ENCODE measurements at places on chromosomes 2 and 18.

DNA sequence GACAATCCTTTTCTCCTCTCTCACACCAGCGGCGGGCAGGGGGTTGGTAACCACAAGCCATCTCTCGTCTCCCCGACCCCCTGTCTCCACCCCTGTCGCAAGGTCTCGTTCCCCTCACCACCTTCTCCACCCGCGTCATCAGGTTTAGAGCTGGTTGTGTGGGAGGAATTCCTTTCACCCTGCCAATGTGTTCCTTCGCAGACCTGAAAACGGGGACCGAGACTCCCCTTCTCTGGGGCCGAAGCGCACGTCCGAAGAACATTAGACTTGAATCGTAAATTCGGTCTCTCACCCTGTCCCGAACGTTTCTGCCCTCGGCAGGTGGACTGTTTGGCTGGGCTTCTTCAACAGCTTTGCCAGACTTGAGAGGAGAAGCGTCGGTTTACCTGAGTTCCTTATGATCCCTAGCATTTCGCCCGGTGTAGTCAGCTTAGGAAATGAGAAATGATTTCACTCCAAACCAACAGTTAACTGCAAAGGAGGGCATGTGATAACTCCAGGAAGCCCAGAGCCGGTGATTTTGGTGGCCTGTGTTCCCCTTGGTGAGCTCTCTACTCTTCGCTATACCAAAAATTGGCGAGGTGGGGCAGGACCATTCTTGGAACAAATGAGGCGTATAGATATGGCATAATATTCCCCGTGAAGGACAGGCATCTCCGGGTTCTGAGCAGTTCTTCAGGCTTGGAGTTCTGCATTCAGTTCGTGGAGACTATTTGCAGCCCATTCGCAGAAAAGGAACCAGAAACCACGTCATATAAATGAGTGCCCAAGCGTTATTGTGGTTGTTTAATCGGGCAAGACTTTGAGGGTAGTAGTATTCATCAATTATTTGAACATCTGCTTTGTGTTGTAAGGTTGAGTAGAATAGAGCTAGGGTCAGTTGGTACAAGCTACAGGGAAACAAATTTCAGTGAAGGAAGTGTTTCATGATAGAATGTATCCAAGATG, 694 bp downstream of the CFAP36 start:
- no peak for DNase-seq

- no peak for DNase-seq
Measured at GRCh38 chr2:105786231-105787230, 41.8 kb downstream of the NCK2 start.

DNA sequence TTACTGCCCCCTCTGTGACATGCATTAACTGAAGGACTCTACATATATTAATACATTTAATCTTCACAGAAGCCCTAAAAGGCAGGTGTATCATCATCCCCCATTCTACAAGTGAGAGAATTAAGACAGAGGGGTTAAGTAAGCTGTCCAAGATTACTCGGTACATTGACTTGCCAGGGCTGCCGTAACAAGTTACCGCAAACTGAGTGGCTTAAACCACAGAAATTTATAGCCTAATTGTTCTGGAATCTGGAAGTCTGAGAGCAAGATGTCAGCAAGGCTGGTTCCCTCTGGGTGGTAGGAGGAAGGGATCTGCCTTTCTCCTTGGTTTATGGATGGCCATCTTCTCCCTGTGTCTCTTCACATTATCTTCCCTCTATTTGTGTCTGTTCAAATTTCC, 605.5 kb downstream of the EPHA4 start:
- no peak for DNase-seq

GRCh38 chr2:111117598-111118480, 2.9 kb upstream of the BCL2L11 start:
- DNase-seq: no peak

DNA sequence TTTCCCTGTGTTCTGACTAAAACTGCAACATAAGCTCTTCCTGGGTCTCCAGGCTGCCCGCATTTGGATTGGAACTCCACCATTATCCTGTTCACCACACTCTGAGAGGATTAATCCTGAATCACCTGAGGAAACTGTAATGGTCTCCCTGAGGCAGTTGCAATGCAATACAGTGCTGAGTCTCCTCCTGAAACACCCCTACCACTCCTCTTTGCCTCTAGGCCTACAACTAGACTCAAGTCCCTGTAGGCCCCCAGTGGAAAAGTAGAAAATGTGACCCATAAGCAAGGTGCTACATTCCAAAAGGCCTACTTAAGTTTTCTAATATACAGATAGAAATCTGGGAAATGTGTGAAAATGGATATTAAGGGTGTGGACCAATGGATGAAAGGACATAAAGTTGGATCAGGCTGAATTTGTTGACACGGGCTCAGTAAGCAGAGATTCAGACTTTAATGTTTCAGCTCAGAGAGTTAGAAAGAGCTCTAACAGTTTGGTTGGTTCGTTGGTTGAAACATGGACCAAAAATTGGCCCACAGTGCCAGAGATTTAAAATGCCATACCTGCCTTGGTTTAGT, 222.3 kb upstream of the ZC3H15 start:
- no peak for DNase-seq

DNA sequence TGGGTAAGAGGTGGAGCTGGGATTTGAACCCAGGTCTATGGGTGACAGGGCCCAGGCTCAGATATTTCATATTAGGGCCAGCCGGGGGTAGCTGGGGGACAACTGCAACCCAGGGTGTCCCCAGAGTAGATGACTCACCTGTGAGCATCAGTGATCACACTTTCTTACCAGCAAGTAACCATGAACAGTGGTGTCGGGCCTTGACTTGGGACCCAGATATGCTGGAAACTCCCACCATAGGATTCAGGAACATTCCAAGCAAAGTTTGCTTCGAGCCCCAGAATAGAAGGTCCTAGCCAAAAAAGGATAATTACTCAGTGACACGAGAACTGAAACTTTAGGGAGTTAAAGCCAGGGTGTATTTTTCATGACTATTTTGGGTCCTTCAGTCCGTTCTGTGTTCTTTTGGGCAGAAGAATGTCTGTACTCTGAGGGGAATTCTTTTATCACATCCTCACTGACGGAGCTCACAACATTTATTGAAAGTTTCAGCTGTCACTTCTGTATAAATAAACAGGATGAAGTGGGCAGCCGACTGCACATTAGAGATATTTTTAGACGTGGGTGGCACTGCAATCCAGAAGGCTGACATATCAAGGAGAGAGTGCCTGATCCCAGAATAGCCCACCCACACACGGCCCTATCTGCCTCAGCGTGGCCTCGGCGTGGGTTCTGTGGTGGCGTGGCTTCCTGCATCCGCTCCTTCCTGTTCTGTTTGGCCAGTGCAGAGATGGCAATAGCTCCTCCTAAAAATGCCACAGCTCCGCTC, 45.6 kb downstream of the RAMP1 start:
- DNase-seq: no peak

GRCh38 chr2:217142649-217143266, 282.9 kb upstream of the TNP1 start:
- no peak for DNase-seq

DNA sequence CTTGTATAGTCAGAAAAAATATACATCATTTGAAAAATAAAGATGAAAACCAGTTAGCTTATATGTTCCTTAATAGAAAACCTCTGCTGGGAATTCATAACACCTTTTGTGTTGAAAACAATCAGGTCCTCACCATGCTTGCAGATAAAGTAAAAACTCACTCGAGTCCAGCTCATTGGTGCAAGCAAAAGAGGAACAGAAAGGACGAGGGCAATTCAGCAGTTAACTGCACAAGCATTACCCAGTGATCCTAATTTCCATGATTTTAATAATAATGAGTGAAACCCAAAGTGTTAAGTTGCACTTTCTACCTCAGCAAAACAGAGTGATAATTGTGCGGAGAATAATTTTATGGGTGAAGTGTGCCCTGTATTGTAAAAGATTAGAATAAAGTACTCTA, 839.9 kb downstream of the BCL11A start:
- no peak for DNase-seq

GRCh38 chr2:239220981-239221396, 179.8 kb downstream of the HDAC4 start:
- DNase-seq: no peak

DNA sequence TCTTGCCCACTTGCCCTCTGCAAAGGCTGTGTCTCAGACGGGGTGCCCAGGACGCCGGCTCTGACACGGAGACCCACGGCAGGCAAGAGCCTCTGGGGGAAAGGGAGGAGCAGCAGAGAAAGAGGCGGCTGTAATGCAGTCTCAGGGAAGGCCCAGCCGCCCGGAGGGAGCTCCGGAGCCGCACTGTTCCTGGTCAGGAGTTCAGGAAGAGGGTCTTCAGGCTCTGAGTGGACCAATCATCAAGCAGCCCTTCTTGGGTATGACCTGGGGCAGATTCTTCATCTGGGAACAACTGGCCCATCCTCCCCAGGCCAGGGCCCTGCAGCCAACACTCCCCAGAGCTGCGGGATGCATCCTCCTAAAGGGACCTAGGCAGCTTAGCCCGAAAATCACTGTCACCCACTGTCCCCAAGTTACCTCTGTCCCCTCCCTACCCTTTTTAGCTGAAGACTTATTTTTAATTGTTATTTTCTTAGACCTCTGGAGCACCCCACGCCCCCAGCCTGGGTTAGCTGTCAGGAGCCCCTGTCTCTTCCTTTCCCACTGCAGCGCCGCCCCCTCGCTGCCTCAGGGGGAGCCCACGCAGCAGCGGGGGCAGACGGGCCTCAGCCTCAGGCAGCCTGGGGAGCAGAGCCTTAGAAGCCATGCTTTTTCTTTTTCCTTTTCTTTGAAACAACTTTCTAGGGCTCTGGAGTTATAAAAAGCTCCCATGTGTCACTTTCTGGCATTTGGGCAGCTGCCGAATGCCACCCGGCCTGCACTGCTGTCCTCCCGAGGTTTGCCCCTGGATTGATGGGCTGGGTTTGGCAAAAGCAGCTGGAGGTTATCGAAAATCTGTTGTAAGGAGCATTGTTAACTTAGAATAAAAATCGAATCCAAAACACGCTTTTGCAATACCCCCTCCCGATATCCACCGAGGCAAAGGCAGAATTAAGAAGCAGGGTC, 644 bp upstream of the NEU2 start:
- no peak for DNase-seq

- DNase-seq: no peak
Measured at GRCh38 chr2:217160978-217161973, 301.4 kb upstream of the TNP1 start.

- peak; percentile 64 for DNase-seq
Measured at GRCh38 chr2:241540771-241541561, 17.6 kb upstream of the BOK start.

- DNase-seq: no peak
Measured at GRCh38 chr2:241759067-241759807, 17.4 kb upstream of the GAL3ST2 start.

- DNase-seq: no peak
Measured at GRCh38 chr18:29154758-29155725, 978.1 kb upstream of the CDH2 start.

GRCh38 chr2:218387369-218388194, 5.5 kb downstream of the SLC11A1 start:
- DNase-seq: no peak

DNA sequence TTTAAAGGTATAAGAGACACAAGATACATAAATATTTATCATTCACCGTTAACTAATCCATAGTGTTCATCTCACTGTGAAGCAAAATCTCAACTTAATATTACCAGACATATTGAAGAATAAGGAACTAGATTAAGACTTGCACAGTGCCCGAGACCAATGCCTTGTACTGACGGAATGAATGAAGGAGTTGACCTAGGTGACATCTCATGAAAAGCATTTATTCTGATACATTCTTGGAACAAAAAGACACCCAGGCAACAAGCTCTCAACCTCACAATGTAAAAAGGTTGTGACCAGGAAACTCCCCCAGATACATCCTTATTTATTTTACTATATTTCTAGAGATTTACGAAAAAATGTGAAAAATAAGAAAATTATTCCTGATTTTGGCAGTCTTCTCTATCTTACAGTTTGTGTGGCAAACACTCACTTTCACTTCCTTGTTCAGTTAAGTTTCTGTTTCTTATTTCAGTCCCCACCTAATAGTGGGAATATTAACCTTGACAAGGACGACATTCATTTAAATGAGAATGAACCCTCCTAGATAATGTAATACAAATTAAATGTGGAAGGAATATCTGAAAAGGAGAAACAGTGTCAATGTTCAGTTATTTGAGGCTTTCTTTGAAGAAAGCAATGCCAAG, 28.4 kb downstream of the M1AP start:
- DNase-seq: no peak

GRCh38 chr18:3998698-3999333, 456.3 kb downstream of the DLGAP1 start:
- no peak for DNase-seq

- DNase-seq: no peak
Measured at GRCh38 chr18:35076135-35076924, 35.1 kb downstream of the MAPRE2 start.

- DNase-seq: no peak
Measured at GRCh38 chr2:97673182-97673914, 3.8 kb downstream of the C2orf92 start.

DNA sequence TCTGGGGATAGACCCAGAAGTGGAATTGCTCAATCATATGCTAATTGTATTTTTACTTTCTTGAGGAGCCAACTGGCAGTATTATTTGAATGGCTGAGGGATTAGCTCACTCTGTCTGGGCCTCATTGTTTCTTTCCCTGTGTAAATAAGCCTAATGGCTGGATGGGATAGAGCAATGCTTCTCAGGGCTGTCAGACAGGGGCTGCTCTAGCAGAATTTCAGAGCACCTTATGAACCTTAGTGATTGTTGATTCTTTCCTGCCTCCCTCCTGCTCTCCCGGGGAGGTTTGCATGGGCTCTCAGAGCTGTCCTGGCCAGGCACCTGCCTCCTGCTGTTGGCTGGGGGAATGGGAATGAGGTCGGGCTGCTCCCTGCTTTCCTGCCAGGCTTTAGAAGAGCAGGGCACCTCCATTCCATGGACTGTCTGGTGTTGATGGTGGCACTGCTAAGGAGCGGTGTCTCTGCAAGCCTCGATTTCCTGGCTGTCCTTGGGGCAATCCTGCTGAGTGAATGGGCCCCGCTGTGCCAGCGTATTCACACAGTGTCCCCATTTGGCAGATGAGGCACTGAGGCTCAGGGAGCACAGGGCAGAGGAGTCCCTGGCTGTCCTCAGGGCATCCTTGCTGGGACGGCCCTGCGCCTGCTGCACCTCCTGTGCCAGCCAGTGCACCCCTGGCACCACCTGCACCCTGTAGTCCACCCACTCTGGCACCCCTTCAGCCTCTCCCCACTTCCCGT, 468.2 kb upstream of the HS6ST1 start:
- DNase-seq: no peak

- DNase-seq: no peak
Measured at GRCh38 chr2:214742119-214742518, 67.4 kb downstream of the BARD1 start.

GRCh38 chr2:183383854-183384253, 259.6 kb downstream of the NUP35 start:
- DNase-seq: no peak

- DNase-seq: no peak
Measured at GRCh38 chr2:11764359-11764758, 17.9 kb downstream of the LPIN1 start.

Data from activated T-helper 2 cell treated with anti-CD3 and anti-CD28 coated beads, Interferon-gamma antibody, Interleukin-2, Interleukin-4, amounts not matched to agents 10 μg/mL and 5 μg/mL and 100 μg/mL, durations not matched to agents 14 hours and 24 hours and 36 hours (primary cell).